SHP77 treated with DMSO at 0.1 percent for 48 hours (cell line): ENCODE measurements at places on chromosomes 1 and 21.

DNA sequence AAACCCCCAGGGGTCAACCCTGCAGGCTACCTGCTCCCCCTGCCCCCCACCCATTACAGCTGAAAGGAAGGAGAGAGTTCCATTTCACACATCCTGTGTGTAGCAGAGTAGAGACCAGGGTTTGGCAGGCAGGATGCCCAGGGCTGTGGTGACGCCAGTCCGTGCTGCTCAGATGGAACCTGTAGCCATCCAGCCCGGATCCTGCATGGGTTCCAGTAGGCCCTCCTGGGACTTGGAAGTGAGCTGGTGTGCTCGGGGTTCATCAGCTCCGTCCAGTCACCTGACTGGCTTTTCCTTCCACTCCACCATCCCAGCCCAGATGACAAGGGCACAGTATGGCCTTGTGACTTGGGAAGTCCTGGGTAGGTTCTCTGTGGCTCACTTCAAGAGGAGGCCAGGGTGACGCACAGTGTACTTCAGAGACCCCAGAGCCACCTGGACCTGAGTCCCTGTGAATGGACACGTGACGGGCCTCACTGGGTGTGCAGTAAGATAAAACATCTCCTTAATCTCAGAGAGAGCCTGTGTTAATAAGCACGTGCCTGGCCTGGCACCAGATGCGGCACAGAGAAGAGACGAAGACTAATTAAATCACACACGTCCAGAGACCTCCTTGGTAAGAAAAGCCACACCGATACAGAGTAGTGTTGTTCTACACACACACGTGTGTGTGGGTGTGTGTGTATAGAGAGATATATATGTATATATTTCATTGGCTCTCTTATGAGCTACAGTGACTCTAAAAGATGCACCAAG, 16.0 kb downstream of the ITPKB start:
- DNase-seq = no peak

DNA sequence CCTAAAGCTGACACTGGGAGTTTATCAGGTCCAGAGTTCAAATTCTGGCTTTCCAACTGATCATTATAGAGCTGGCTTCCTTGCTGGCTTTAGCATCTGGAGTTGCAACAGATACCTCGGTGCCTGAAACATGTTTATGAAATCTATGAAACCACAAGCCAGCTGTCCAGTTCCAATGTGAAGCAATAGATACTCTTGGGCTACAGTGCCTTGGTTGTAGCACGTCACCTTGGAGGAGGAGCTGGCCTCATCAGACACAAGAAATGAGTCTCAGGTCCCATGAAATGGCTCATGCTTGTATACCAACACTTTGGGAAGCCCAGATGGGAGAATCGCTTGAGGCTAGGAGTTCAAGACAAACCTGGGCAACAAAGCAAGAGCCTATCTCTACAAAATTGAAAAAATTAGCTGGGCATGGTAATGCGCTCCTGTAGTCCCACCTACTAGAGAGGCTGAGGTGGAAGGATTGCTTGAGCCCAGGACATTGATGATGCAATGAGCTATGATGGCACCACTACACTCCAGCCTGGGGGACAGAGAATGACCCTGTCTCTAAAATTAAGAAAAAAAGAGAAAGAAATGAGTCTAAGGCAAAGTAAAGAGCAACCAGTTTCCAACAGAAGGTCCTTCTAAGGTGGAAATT, 132.5 kb upstream of the ZNF648 start:
- DNase-seq = no peak

GRCh38 chr1:15734296-15734695, 1.8 kb upstream of the SLC25A34 start:
- no peak for DNase-seq

GRCh38 chr1:165632152-165632469, 1.1 kb downstream of the MGST3 start:
- no peak for DNase-seq

DNA sequence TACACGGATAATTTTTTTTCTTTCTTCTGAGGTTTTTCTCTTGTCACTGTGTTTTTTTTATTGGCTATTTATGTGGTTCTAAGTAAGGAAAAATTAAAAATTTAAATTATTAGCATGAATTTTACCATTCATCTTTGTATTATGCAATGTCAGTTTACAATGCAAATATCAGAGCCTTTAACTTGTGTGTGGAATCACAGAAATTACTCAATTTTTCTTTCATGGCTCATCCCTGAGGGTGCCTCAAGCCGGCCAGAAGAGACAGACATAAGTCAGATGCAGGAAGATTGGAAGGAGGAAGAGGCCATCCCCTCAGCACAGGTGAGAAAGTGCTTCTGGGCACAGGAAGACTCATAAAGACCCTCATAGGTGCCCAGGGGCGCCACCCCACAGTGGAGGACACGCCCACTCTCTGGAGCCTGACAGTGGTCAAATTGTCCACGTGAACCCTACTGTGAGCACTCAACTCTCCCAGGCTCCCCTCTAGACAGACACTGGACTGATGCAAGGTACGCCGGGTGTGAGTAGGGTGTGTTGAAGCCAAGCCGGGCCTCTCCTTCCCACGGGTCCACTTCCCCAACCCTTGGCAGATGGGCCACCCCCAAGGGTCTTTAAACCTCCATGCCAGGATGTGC, 9.5 kb upstream of the LDLRAP1 start:
- DNase-seq = no peak

DNA sequence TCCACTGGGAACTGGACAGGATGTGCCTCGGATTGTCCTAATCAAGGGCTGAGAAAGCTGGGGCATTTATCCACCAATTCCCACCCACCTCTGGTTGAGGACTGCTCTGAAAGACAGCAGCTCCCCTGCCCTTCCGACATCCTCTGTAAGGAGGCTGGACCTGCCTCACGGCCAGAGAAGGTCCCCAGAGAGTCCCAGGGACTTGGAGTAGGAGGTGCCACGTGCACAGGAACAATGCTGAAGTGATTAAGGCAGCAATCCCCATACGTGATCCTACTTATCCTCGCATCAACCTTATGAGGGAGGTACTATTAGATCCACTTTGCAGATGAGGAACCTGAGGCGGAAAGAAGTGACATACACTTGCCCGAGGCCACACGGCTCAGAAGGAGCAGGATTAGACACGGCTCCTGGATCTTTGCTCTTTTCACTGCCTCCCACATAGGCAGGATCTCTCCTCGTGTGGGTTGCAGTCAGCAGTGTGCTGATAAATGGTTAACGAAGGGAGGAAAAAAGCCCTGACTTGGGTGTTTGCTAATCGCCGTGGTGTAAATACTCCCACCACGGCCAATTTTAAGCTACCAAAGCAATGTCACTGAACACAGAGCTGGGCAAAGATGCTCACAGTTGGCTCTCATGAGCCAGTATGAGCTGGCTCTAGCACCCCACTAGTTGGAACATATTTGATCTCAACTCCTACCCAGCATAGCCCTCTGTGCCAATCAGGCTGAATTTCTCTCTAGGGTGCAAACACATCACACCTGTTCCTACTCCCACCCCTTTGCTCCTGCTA, 18.6 kb upstream of the LDLRAP1 start:
- no peak for DNase-seq

GRCh38 chr1:48697066-48697707, 79.5 kb downstream of the BEND5 start:
- peak; percentile 14 for DNase-seq

- no peak for DNase-seq
These were observed 50.3 kb downstream of the KCNK1 start for GRCh38 chr1:233664253-233664652.

DNA sequence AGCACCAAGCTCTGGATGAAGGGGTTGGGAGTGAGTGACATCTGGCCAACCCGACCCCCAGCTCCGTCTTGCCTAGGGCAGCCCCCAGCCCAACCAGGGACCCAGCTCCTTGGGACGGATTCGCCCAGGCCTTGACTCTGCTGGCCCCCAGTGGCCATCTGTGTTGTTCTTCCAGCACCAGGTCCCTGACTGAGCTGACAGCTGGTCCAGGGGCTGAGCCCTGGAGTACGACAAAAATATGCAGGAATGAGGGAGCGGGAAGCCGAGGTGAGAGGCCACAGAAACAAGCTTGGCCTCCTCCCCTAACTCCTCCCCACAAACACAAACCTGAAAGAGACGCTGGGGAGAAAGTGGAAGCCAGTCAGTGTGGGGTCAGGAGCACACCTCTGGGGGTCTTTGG, 55.0 kb upstream of the PAX7 start:
- no peak for DNase-seq

GRCh38 chr1:4527819-4528218, 126.6 kb upstream of the AJAP1 start:
- peak; percentile 34 for DNase-seq

DNA sequence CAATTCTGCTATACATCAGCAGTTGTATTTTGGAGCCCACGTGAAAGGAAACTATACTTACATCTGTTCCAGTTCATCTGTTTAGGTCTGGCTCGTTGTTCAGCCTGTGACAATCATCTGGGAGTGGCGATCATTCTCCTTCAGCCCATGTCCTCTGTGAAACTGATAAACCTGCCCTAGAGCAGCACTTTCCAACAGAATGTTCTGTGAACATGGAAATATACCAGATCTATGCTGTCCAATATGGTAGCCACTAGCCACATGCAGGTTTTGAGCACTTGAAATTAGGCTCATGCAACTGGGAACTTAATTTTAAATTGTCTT, 24.5 kb upstream of the COQ8A start:
- DNase-seq = no peak

GRCh38 chr1:17434016-17434415, 5.5 kb downstream of the RCC2 start:
- no peak for DNase-seq

GRCh38 chr1:84427250-84428188, 29.2 kb downstream of the DNASE2B start:
- no peak for DNase-seq

DNA sequence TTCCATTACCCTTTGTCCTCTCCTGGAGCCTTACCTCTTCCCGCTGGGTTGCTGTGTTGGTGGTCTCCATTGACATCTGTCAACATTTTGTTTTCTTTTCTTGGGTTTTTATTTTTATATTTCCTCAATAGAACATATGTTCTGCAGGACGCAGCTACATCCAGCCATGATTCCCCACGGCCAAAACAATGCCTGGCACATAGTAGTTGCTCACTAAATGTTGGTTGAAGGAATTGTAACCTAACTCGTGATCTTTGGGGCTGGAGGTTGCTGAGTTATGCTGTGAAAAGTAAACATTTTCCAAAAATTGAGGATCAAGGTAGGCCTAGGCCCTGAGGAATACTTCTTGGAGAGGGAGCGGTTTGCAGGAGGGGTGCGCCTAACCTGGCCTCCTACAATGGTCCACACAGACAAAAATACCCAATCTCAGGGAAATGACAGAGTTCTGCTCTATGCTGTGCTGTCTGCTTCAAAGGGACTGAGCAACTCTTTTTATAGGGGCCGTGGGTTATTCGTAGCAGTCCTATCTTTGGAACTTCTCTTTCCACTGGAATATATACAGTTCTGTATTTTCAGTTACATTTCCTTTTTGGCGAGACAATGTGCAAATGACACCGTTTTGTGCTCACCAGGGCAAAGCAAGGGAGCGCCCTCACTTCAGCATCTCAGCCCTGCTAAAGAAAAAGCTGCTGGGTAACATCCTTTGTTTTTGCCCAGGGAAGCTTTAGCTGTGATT, 1.4 kb downstream of the PDPN start:
- DNase-seq = no peak

- no peak for DNase-seq
These were observed 75.2 kb upstream of the C1orf21 start for GRCh38 chr1:184311580-184311979.

- DNase-seq = no peak
These were observed 24.8 kb downstream of the TP53BP2 start for GRCh38 chr1:223820971-223821370.

DNA sequence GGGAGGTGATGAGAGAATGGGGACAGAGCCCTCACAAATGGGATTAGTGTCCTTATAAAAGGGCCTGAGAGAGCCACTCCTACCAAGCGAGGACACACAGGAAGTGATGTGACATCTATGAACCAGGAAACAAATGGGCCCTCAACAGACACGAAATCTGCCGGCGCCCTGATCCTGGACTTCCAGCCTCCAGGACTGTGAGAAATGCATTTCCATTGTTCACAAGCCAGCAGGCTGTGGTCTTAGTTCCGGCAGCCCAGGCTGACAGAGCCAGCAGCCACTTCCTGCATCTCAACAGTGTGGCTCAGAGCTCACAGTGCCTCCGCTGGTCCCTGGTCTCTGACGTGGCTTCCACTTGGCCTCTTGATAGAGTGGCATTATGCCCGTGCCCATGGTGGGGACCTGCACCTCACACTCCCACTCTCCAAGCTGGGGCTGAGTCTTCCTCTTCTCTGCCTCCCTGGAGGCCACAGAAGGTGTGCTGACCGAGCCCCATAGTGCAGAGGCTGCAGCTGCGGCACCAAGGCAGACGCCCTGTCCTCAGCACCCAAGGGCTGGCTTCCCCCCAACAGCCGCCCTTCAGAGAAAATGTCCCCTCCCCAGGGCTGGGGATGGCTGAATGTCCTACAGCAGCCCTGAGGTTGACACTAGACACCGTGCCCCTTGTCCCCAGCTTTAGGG, 44.9 kb downstream of the ACOT7 start:
- no peak for DNase-seq

DNA sequence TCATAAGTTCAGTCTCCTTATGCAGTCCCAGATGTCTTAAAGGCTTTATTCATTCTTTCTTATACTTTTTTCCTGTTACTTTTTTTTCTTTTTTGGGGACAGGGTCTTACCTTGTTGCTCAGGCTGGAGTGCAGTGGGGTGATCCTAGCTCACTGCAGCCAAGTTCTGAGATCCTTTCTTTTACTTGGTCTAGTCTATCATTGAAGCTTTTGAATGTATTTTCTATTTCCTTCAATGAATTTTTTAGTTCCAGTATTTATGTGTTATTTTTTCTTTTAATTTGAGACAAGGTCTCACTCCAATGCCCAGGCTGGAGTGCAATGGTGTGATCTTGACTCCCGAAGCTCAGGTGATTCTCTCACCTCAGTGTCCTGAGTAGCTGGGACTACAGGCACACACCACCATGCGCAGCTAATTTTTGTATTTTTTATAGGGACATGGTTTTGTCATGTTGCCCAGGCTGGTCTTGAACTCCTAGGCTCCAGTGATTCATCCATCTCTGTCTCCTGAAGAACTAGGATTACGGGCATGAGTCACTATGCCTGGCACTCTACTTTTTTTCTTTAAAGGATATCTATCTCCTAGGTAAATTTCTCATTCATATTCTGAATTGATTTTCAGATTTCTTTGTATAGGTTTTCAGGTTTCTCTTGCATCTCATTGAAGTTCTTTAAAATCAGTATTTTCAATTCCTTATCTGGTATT, 26.1 kb upstream of the GTF2B start:
- DNase-seq = no peak
